ENCODE measurements at places on chromosomes 2 and 18. TPM values are rescaled to one million over a fixed set of nuclear protein-coding genes. Genes with fewer than 3 reads are reported as not detected.

DNA sequence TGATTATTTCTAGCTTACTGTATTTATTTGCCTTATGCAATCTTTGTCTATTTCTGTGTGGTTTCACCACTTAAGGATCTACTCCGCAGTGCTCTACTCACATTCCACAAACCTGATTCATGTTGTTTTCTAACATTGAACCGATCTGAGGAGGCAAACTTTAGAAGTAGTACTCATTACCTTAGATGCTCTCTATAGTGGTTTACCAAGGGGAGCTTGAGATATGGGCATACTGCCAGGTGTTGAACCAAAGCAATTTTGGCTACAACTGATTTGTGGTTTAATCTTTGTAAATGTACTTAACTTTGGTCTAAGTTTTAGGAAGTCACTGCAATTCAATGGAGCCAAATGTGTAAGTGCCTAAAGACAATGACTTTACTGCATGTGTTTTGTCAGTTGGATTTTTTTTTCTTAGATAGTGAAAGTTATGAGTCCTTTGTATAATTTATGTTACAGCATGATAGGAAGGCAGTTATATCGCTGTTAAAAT lies 50.1 kb downstream of the MAP2 start:
- peaks cover 25% of the 10 kb centered on the region for H3K4me1 ChIP-seq
- no peak overlapping the region for H3K4me3 ChIP-seq
- peak; percentile 93 for DNase-seq
- H3K27ac ChIP-seq: no peak overlapping the region
- no peaks in the 10 kb centered on the region for H3K27me3 ChIP-seq

Gene LINC00305
- total RNA-seq: not detected

DNA sequence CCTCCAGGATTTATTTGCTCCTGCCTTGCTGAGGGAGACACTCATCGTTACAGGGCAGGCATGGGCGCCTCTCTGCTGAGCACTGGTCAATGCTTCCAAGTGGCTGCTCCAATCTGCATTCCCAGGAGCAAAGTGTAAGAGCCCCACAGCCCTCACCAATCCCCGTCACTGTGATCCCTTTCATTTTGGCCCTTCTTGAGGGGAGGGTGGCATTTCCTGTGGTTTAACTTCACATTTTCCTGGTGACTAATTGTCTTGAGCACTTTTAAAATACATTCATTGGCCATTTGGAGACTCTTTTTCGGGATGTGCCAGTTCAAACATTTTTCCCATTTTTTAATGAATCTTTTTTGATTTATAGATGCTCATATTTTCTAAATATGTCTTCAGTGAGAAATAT lies 33.0 kb downstream of the TPO start:
- peaks cover 8% of the 10 kb centered on the region for H3K36me3 ChIP-seq
- H3K4me3 ChIP-seq: no peak overlapping the region
- H3K27ac ChIP-seq: no peak overlapping the region
- no peak for DNase-seq

- H3K36me3 ChIP-seq: no peaks in the 10 kb centered on the region
- H3K4me1 ChIP-seq: no peaks in the 10 kb centered on the region
- no peak overlapping the region for H3K4me3 ChIP-seq
These were observed 90.9 kb downstream of the ANKRD44 start for GRCh38 chr2:197219636-197220035.

DNA sequence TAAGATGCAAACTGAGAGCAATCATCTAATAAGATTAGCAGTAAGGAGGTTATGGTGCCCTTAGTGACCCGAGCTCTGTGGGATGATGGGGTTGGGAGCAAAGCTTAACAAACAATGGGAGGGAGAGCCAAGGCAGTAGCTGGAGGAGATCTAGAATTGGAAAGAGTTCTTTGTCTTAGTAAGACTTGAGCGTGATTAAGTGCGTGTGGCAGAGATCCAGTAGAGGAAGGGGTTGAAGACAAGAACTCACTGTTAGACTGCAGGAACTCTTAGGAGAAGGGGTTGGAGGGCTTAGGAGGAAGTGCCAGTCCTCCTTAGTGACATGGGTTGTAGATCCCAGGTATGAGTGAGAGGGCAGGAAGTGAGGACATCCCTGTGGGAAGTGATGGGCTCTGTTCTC lies 184.7 kb downstream of the GFPT1 start:
- H3K27me3 ChIP-seq: no peaks in the 10 kb centered on the region
- peaks cover 8% of the 10 kb centered on the region for H3K36me3 ChIP-seq

Gene CPSF3
- total RNA-seq: 51.6 TPM

DNA sequence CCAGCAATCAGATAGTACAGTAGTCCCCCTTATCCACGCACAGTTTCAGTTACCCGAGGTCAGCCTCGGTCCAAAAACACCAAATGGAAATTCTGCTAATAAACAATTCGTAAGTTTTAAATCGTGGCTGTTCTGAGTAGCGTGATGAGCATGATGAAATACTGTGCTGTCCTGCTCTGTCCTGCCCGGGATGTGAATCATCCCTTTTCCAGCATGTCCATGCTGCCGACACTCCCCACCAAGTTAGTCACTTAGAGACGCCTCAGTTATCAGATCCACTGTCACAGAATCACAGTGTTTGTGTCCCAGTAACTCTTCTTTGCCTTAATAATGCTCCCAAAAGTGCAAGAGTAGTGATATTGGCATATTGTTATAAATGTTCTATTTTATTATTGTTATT lies 62.1 kb downstream of the MEX3C start:
- peaks cover 6% of the 10 kb centered on the region for H3K36me3 ChIP-seq
- H3K27ac ChIP-seq: peak overlapping the region; percentile 97
- peak overlapping the region; percentile 85 for H3K4me3 ChIP-seq
- no peaks in the 10 kb centered on the region for H3K27me3 ChIP-seq

- H3K4me1 ChIP-seq: no peaks in the 10 kb centered on the region
- no peak for DNase-seq
- no peaks in the 10 kb centered on the region for H3K36me3 ChIP-seq
- no peak overlapping the region for H3K27ac ChIP-seq
- H3K4me3 ChIP-seq: no peak overlapping the region
These were observed 14.0 kb downstream of the STAM2 start for GRCh38 chr2:152161598-152161997.

GRCh38 chr2:102540882-102541281 lies 67.9 kb downstream of the SLC9A4 start:
- no peaks in the 10 kb centered on the region for H3K4me1 ChIP-seq
- H3K4me3 ChIP-seq: no peak overlapping the region
- H3K36me3 ChIP-seq: no peaks in the 10 kb centered on the region
- DNase-seq: no peak
- no peaks in the 10 kb centered on the region for H3K27me3 ChIP-seq

- peaks cover 6% of the 10 kb centered on the region for H3K4me1 ChIP-seq
- H3K27ac ChIP-seq: no peak overlapping the region
- no peak overlapping the region for H3K4me3 ChIP-seq
- H3K27me3 ChIP-seq: no peaks in the 10 kb centered on the region
- no peak for DNase-seq
These were observed 43.4 kb upstream of the ANKRD62 start for GRCh38 chr18:12049978-12050811.

- H3K36me3 ChIP-seq: peaks cover 7% of the 10 kb centered on the region
- H3K27ac ChIP-seq: no peak overlapping the region
- H3K4me3 ChIP-seq: no peak overlapping the region
- H3K27me3 ChIP-seq: no peaks in the 10 kb centered on the region
These were observed 239.0 kb downstream of the PHLPP1 start for GRCh38 chr18:62954366-62954765.

- no peak overlapping the region for H3K27ac ChIP-seq
- no peaks in the 10 kb centered on the region for H3K36me3 ChIP-seq
- DNase-seq: no peak
- H3K4me3 ChIP-seq: no peak overlapping the region
- peaks cover 17% of the 10 kb centered on the region for H3K4me1 ChIP-seq
These were observed 172.1 kb downstream of the ANKRD44 start for GRCh38 chr2:197138506-197138905.

GRCh38 chr2:67626656-67627055 lies 229.5 kb downstream of the ETAA1 start:
- H3K4me3 ChIP-seq: no peak overlapping the region
- no peaks in the 10 kb centered on the region for H3K36me3 ChIP-seq
- H3K27me3 ChIP-seq: no peaks in the 10 kb centered on the region
- H3K27ac ChIP-seq: no peak overlapping the region

- no peaks in the 10 kb centered on the region for H3K36me3 ChIP-seq
These were observed 340.1 kb upstream of the GYPC start for GRCh38 chr2:126315828-126316227.

DNA sequence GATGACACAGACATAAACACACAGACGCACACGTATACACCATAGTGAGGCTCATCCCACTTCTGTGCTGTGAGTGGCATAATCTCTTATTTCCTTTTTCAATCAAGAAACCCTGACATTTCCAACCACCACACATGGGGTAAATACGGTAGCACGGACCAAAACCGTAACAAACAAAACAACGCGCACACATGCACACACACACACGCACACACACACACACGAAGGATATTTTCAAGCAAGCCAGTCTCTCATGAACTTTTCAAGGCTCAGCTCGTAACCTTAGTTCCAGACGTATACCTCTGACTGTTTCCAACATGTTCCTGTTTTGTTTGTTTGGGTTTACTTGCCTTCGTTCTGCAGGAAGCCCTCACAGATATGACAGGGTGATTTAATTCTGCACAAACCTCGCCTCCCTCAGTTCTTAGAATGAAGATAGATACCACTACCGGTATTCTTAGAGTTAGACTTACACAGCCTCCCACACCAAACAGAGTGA lies 119.8 kb downstream of the BCL2 start:
- no peak for DNase-seq
- no peak overlapping the region for H3K4me3 ChIP-seq

- H3K4me1 ChIP-seq: no peaks in the 10 kb centered on the region
- no peak for DNase-seq
- no peaks in the 10 kb centered on the region for H3K36me3 ChIP-seq
- H3K27ac ChIP-seq: no peak overlapping the region
- no peak overlapping the region for H3K4me3 ChIP-seq
These were observed 87.6 kb downstream of the ASXL3 start for GRCh38 chr18:33665641-33666040.

DNA sequence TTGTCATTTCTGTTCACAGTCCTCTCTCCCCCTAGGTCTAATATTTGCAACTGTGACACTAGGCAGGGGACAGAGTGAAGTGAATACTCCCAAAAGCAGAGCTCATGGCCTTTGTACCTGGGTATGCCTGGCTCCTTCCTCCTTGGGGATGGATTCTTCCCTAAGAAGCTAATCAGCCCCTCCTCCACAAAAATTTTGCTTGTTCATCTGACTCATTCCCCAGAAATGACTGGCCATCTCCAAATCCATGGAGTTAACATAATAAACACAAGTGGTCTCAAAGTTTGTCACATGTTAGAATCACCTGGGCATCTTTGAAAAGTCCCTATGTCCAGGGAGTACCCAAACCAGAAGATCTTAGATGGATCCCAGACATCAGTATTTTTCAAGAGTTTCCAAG lies 65.3 kb downstream of the SUCLG1 start:
- H3K4me1 ChIP-seq: peaks cover 7% of the 10 kb centered on the region
- H3K4me3 ChIP-seq: no peak overlapping the region
- H3K27ac ChIP-seq: no peak overlapping the region
- no peaks in the 10 kb centered on the region for H3K27me3 ChIP-seq
- no peak for DNase-seq

DNA sequence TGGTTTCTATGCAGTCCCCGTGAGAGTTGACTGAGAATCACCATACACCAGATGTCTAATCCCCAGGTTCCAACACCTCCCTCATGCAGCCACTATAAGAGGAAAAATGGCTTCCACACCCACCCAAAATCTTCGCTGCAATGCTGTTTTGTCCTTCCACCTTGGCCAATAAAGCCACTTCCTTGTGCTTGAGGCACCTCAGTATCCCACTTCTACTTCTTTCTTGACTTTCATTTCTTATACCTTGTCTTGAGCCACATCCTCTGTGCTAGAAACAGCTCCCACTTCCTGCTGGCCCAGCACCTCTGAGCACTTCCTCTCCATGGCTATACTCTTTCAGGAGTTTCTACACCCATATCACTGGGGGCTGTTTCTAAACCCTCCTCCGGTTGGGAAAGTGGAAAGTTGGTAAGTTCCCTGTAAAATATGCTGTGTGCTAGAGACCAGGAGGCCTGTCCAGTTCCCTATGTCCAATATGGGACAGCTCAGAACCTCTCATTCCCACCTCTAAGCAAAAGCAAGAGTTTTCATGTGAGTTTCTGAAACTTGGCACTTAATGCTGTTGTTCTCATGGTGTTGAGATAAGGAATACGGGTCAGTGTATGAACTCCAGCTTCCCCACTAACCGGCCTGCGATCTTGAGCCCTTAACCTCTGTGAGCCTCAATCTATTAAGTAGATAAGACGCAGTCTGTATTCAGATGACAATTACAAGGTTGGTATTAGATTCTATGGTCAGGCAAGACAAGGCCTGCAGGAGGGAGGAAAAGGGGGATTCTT lies 209.1 kb upstream of the ID2 start:
- H3K27ac ChIP-seq: no peak overlapping the region
- no peaks in the 10 kb centered on the region for H3K27me3 ChIP-seq
- no peak overlapping the region for H3K4me3 ChIP-seq
- H3K36me3 ChIP-seq: no peaks in the 10 kb centered on the region

DNA sequence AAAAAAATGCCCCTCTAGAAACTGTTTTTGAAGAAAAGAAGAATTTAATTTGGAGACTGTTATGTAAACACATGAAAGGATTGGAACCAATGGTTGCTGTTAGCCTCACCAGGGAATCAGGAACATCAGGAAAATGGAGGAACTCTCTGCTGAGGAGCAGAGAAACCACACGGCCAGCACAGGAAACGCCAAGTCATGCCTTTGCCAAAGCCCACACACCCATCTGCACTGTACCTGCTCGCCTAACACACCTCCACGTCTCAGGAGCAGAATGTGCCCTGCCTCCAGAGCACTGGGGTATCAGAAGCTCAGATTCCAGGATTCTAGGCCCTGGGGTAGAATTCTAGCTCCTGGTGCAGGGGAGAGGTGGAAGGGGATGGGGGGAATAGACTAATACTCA lies 9.8 kb upstream of the SCYGR1 start:
- no peak for DNase-seq
- H3K4me1 ChIP-seq: peaks cover 13% of the 10 kb centered on the region
- H3K4me3 ChIP-seq: no peak overlapping the region
- H3K27ac ChIP-seq: no peak overlapping the region
- H3K36me3 ChIP-seq: no peaks in the 10 kb centered on the region
- H3K27me3 ChIP-seq: no peaks in the 10 kb centered on the region

Gene TUBA4B
- not detected for total RNA-seq

GRCh38 chr2:221203856-221204255 lies 368.2 kb downstream of the EPHA4 start:
- no peak overlapping the region for H3K4me3 ChIP-seq
- no peak overlapping the region for H3K27ac ChIP-seq
- peak; percentile 56 for DNase-seq
- no peaks in the 10 kb centered on the region for H3K36me3 ChIP-seq
- H3K27me3 ChIP-seq: no peaks in the 10 kb centered on the region

GRCh38 chr2:203469546-203469945 lies 65.6 kb downstream of the RAPH1 start:
- H3K4me1 ChIP-seq: no peaks in the 10 kb centered on the region
- no peak overlapping the region for H3K27ac ChIP-seq
- H3K4me3 ChIP-seq: no peak overlapping the region
- peaks cover 13% of the 10 kb centered on the region for H3K36me3 ChIP-seq
- no peaks in the 10 kb centered on the region for H3K27me3 ChIP-seq

- H3K36me3 ChIP-seq: no peaks in the 10 kb centered on the region
- H3K27me3 ChIP-seq: no peaks in the 10 kb centered on the region
- H3K27ac ChIP-seq: no peak overlapping the region
- no peak overlapping the region for H3K4me3 ChIP-seq
- peak; percentile 10 for DNase-seq
These were observed 232.7 kb downstream of the MBD2 start for GRCh38 chr18:53991805-53992204.

- H3K36me3 ChIP-seq: no peaks in the 10 kb centered on the region
- H3K27ac ChIP-seq: no peak overlapping the region
- no peak overlapping the region for H3K4me3 ChIP-seq
- H3K27me3 ChIP-seq: peaks cover 11% of the 10 kb centered on the region
These were observed 515.2 kb downstream of the RNF144A start for GRCh38 chr2:7432436-7432835.

- H3K36me3 ChIP-seq: peaks cover 2% of the 10 kb centered on the region
- H3K27ac ChIP-seq: no peak overlapping the region
These were observed 59.8 kb upstream of the SLC38A11 start for GRCh38 chr2:165015052-165015642.

Gene POTEI
- total RNA-seq: not detected
